ENCODE measurements at places on chromosomes 1 and 21.

DNA sequence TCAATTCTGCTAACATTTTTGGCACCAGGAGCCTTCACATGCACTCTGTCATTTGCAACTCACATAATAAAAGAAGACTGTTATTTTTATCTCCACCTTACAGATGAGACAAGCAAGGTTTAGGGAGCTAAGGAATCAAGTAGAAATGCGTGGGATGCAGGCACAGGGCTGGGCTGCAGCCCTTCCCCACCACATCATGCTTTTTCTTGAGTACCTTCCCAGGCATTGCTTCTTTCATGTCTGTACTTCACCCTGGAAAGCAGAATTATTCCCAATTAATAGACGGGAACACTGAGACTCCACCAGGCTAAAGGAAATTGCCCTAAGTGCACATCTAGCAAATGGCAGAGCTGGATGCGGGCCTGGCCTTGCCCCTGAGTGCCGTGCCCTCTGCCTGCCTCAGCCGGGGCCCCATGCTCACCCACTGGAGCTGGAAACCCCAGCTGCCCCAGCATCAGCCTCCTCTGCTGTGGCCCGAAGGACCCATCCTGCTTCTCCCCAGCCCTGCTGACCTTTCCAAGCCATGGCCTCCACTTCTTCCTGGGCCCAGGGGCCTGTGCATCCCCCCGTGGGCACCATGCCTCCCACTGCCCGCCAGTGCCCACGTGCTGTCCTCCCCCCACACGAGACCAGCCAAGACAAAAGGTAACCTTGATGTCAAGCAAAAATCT is 257.5 kb downstream of the TOMM20 start:
- no peak for DNase-seq

- DNase-seq, result no peak
These were observed 56.5 kb downstream of the GATAD2B start for GRCh38 chr1:153866045-153866850.

DNA sequence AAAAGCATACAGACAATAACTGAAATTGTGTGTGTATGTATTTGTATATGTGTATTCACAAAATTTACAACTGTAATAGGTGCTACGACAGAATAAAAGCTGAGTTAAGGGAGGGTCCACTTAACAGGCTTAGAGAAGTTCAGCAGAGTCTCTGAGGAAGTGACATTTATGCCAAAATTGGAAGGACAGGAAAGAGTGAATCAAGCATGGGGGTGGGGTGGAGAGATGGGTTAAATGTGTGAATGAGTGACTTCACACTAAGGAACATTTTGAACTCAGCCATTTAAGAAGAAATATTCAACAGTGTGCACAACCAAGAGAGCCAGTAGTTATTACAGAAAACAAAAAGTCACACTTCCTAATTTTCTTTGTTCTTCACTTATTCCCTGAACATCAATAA is 53.8 kb upstream of the RGS1 start:
- no peak for DNase-seq

DNA sequence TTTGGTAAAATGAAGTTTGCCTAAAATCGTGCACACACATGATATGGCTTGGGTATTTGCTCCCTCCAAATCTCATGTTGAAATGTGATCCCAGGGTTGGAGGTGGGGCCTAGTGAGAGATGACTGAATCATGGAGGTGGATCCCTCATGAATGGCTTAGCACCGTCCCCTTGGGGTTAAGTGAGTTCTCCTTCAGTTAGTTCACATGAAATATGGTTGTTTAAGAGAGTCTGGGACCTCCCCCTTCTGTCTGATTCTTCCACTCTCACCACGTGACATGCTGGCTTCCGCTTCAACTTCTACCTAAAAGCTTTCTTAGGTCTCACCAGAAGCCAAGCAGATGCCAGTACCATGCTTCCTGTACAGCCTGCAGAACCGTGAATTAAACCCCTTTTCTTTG is 58.4 kb downstream of the SIPA1L2 start:
- no peak for DNase-seq

DNA sequence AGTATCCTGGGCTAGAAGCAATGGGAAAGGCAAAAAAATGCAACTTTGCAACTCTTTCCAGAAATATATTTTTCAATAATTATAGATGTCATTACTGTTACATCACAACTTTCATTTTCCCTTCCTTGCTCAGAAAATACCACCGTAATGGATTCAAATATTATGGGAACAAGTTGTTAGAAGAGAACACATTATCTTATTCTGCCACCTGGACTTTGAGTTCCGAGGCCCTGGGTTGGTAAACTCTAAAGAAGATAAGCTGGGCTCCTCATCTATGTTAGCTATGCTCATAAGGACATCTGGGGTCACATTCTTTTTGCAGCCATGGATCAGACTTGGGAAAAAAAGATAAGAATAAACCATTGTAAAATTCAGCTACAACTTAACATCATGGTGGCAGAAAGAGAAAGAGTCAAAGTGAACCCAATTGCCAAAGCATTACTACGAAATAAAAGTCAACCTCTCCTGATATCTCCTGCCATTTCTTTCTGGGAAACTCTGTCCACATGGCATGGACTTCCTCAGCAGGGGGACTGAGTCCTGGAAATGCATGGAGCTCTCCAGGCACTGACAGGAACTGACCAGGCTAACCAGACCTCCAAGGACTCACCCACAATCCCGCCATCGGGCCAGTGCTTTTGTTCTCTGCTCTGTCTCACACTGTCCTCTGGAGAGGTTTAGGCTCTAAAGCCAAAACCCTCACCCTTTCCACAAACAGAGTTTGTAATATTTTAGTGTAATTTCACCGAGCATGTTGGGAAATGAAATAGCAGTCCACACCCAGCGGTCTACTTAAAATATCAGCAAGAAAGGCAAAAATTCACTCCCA is 499.1 kb upstream of the RUNX1 start:
- no peak for DNase-seq

DNA sequence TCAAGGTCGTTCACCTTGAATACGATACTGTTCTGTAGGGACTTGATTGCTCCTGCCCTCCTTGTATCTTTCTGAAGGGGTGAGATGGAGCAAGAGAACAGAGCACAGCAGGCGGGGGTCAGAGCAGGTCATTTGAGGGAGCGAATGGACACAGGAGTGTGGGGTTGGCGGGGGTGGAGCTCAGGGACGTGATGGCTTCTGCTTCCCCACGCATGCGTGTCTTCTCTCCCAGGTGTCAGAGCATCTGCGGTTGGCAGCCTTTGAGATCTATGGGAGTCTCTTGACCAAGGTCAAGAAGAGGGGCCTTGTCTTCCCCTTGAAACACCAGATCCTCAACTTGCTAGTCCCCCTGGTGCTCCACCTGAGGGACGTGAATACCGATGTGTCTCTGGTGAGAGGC is 63.9 kb downstream of the INAVA start:
- DNase-seq, result no peak

Data from NCI-H774 (cell line).